ENCODE measurements at places on chromosomes 5 and 9.

DNA sequence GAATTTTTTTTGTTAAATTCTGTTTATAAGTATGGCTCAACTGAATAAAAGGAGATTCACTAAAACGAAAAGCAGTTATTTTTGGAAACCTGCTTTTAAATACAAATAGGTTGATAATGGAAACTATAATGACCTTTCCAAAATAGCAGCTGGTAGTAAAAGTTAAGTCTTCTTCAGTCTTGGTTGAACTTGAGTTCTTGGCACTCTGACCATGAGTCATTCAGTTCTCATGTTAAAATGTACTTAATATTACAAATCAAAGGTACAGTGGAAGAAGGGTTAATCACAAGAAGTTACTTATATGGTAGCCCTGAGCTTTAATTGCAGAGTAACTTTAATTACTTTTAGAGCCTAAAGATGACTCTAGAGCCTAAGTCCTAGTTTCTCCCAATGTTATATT is 62.1 kb downstream of the KLF9 start:
- no peak for DNase-seq

- DNase-seq = no peak
These were observed 180.0 kb upstream of the KLF9 start for GRCh38 chr9:70594386-70594944.

DNA sequence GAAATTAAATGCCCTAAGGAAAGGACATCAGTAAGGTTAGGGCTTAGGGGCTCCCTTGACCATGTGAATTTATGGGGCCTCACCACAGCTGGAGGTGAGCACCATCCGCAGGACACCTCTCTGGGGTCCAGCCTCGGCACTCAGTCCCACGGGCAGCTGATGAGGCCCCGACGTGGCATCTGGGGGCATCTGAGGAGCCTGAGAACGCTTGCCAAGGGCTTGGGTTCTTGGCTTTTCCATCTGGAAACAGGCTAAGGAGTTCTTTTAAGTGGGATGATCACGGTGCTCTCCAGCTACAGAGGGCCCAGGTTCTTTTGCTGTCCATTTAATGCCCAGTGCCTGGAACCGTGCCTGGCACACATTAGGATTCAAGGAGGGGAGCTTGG is 3.6 kb downstream of the NKX2-5 start:
- DNase-seq = no peak

DNA sequence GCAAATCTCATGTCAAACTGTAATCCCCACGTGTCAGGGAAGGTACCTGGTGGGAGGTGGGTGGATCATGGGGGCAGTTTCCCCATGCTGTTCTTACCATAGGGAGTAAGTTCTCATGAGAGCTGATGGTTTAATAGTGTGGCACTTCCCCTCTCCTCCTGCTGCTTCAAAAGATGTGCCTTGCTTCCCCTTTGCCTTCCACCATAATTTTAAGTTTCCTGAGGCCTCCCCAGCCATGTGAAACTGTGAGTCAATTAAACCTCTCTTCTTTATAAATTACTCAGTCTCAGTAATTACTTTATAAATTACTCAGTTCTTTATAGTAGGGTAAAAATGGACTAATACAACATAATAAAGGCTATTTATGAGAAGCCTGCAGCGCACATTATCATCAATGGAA is 7.1 kb upstream of the CNTRL start:
- no peak for DNase-seq

- DNase-seq = no peak
These were observed 275.7 kb downstream of the CSNK1G3 start for GRCh38 chr5:123787635-123788034.

GRCh38 chr9:133372144-133372543 is 3.7 kb downstream of the SURF4 start:
- no peak for DNase-seq

Measured in stimulated activated naive CD8-positive, alpha-beta T cell treated with anti-CD3 and anti-CD28 coated beads, Interleukin-15, Interleukin-2, amounts not matched to agents 100 U/mL and 50 U/mL, for 24 hours (primary cell).